ENCODE measurements at places on chromosomes 7 and 10.

GRCh38 chr7:85806321-85806720 is 619.5 kb upstream of the SEMA3D start:
- no peak for DNase-seq

DNA sequence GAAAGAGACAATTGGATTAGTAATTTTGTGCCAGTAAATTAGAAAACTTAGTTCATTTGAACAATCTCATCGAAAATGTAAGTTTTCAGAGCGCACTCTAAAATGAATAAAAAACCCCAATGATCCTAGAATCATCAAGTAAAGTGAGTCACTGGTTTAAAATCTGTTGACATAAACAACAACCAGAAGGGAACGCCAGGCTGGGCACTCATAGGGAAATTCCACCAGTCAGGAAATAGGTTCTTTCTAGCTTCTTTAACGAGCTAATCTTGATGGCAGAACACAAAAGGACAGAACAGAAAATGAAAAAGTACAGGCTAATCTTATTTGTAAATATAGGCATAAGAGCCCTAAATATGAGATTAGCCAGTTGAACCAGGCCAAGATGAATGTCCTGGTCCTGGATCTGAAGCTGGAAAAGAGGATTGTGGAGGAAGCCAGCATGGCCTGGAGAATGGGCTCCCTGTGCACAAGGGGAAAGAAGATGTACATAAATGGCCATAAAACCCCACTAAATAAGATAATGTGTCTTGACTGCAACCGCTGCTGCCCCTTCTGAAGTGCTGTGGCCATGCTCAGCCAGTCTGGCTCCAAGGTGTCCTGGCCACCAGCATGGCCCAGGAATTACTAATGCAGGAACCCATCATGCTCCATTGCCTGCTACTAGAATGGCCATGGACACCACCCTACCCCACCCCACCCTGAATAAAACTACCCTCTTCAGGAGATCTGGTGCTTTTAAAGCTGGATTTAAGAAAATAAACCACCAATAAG is 114.0 kb downstream of the WDFY4 start:
- no peak for DNase-seq

GRCh38 chr7:69847921-69848612 is 249.8 kb downstream of the AUTS2 start:
- no peak for DNase-seq

DNA sequence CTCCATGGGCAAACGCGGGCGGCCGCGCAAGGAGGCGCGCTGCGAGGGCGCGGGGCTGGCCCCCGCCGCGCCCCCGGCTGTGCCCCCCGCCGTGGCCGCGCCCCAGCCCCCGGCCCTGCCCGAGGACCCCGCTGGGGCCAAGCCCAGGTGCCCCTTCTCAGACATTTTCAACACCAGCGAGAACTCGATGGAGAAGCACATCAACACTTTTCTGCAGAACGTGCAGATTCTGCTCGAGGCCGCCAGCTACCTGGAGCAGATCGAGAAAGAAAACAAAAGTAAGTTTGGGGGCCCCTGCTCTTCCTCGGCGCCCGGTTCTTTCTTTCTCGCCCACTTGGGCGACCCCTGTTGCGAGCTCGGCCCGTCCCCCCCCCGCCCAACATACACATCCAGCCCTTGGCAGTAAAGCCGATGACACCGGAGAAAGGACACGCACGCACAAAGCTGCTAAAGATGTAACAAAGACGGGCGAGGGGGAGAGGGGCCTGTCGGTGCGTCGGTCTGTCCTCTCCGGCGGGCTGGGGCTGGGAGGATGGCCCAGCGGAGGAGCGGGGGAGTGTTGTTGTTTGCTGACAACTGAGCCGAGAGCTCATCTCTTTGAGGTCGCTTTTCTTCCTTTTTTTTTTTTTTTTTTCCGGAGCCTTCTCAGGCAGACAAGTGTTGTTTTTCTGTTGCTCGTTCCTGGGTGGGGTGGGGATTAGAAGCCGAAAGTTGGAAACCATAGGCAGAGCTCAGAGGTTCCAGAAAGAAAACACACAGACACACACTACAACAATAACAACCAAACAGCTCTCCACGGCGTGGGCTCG is 604 bp downstream of the MXI1 start:
- DNase-seq = no peak

GRCh38 chr7:76196786-76197185 is 4.9 kb upstream of the SRRM3 start:
- no peak for DNase-seq

- no peak for DNase-seq
Measured at GRCh38 chr7:96089511-96089910, 232.4 kb downstream of the SLC25A13 start.

DNA sequence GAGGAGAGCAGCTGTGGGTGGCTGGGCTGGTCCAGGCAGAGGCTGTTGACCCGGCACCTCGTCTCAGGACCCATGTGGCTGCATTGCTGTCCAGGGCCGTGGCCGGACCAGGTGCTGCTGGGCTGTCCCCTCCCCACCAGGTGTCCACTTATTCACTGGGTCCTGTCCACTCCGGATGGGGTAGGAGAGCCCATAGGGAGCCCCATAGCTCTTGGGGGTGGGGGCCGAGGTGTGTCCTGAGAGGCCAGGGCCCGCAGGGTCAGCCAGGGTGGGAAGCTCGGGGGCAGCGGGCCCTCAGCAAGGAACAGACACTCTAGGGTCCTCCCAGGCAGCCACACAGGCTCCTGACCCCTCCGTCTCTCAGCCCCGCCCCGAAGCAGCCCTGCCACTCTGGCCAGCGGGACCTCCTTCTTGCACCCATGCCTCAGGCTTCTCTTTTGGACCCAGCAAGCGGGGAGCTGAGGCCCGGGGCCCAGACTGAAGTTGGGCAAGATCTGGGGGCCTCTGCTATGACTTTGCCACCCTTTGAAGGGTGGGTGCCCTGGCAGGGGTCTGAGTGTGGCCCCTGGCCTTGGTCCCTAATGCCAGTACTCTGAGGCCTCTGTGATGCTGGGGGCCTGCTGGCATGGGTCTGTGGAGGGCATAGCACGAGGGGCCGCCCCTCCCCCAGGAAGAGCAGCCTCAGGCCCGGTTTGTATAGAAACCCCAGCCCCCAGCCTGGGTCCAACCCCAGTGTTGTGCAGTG is 86.4 kb downstream of the NKX6-2 start:
- DNase-seq = no peak

GRCh38 chr10:126459878-126460481 is 71.7 kb upstream of the ADAM12 start:
- DNase-seq = no peak

DNA sequence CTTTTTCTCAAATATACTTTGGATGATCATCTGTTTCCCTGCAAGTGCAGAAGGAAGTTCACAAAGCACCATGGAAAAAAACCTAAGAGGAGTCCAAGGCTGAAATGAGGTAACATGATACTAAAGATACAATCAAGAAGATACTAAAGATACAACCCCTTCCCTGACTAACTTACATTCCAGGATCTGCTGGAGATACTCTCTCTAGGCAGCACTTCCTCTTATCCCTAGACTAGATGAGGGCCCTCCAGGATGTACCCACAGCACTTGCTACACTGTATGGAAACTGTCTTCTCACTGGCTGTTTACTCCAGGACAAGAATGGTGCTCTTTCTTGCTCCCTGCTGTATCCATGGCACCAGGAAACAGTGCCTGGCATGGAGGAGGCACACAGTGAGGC is 116.4 kb upstream of the NFE2L3 start:
- no peak for DNase-seq

DNA sequence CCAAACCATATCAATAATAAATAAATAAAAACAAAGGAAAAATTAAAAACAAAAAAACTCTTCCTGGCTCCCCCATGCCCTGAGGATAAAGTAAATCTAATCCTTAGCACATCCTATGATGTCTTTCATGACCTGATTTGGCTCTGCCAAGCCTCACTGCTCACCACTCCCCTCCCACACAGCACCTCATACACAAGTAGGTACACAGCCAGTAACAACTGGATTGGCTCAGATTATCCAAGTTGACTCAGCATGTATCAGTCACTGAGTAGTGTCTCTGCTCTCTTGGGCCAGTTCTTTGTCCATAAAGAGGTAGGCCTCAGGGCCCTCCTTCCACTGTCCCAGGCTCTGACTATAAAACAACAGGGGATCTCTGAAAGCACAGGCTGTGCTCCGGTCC is 99.6 kb downstream of the STRA8 start:
- DNase-seq = no peak

GRCh38 chr7:142554560-142555532 is 194.4 kb upstream of the PRSS1 start:
- DNase-seq = no peak

DNA sequence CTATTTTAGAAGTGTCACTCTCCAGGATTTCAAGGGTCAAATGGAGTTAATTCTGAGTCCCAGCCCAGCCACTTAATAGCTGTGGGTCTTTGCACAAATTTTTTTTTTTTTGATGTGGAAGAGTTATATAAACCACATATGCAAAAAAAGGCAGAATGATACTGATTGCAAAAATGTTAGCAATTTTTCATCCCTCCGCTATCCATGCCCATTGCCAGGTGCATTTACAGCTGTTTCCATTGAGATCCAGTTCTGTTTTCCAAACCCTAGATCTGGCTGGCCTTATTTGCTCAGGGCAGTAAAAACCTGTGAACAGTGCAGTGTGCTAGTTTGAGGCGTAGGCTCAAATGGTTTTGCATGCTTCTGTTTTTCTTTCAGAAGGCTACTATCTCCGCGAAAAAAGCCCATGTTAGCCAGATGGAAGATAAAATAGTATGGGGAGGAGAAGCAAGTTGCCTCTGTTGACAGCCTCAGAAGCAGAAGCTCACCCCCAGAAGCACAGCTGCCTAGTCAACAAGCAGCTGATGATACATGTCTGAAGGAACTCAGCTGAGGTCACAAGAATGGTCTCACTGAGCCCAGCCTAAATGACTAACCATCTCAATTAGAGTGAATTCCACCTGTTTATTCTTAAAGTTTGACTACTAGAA is 997 bp upstream of the ZNF138 start:
- no peak for DNase-seq

DNA sequence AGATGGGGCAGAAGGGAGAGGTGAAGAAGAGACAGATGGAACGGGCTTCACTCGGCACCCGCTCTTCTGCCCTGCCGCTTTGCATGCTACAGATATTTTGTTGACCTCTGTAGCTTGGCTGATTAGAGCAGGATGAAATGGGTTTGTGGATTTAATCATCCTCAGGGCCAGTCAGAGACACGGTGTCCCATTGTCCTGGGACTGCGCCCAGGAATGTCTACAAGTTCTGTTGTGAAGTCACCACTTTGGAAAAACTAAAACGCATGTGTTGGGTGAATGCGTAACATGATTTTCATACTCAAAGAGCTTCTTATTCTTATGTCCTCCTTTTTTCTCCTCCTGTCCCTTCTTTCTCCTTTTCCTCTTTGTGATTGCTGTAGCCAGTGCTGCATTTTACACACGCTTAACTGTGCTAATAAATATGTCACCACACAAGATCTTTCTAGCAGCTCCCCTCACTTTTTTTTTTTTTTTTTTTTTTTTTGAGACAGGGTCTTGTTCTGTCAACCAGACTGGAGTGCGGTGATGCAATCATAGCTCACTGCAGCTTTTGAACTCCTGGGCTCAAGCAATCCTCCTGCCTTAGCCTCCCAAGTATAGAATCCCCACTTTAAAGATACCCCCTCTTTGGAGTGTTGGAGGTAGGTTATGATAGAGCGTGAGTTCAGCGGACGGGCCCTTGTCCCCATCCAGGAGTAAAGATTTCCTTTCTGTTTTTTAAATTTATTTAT is 3.4 kb downstream of the CPA4 start:
- no peak for DNase-seq

DNA sequence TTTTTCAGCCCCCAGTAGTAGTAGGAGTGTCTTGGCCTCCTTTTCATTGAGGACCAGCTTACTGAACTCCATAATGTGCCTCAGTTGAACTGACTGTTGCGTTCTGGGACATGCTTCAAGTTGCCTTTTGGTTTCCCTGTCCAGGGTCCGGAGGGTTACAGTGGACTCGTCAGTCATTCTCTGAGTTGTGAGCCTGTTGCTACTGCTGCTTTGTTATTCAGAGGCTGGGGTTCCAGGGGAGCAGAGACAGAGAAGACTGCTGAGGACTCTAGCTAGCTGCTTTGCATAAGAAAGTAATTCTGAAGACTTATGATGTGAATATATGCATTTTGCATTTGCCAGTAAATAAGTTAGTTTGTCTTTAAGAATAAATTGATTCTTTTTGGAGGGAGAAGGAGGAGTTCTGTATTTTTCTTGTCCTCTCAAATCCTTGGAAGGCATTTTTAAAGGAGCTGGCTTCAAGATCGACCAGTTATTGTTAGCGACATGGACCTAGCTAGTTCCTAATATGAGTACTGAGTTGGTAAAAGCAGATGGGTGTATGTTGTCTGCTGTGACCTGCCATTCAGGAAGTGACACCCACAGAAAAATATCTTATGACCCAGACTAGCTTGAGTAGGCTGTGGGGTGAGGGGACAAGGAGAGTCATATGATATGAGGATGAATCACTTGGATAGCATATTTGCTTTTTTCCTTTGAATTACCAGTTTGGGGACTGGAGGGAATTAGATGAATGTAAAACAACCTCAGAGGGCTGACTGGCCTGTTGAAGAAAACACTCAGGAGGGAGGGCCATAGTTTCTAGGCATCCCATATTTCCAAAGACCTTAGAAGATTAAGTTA is 8.3 kb downstream of the PI4K2A start:
- peak; percentile 5 for DNase-seq

GRCh38 chr10:29608476-29609301 is 26.1 kb downstream of the SVIL start:
- no peak for DNase-seq

DNA sequence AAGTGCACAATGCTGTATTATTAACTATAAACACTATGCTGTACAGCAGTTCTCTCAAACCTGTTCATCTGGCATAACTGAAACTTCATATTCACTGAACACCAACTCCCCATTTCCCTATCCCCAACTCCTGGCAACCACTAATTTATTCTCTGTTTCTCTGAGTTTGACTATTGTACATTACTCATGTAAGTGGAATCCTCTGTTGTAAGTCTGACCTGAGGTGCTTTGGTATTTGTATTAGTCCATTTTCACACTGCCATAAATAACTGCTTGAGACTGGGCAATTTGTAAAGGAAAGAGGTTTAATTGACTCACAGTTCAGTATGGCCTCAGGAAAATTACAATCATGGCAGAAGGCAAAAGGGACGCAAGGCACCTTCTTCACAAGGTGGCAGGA is 266.3 kb downstream of the PPP1R3A start:
- no peak for DNase-seq

DNA sequence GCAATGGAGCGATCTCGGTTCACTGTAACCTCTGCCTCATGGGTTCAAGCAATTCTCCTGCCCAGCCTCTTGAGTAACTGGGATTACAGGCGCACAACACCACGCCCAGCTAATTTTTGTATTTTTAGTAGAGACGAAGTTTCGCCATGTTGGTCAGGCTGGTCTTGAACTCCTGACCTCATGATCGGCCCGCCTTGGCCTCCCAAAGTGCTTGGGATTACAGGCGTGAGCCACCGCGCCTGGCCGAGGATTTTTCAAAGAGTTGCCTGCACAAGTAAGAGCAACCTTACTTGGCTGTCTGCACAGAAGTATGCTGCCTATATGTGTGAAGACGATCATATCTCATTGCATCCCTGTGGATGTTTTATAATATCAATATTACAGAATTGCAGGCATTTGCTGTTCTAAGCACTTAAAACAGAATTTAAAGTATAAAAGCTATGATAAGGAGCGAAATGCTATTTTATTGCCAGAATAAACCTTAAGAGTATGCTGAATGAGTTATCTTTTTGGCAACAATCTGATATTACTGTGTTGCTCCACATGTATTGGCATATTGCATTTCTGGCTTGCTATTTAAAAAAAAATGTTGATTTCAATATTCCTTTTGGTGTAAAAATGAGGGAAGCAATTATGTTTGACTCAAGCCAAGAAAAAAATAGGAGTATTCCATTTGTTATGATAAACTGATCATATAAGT is 379.4 kb upstream of the SEMA3D start:
- no peak for DNase-seq

Data from stimulated activated CD8-positive, alpha-beta memory T cell treated with anti-CD3 and anti-CD28 coated beads, Interleukin-4, amount 100 ng/mL, for 1 hour (primary cell).